Lower lobe of right lung (tissue), 2 donors: ENCODE measurements at places on chromosomes 2 and 18. TPM values are rescaled to one million over a fixed set of nuclear protein-coding genes. Genes with fewer than 3 reads are reported as not detected.

GRCh38 chr2:159202568-159203071, 83.9 kb downstream of the WDSUB1 start:
- H3K36me3 ChIP-seq: peaks cover 39% of the 10 kb centered on the region
- H3K27ac ChIP-seq: peak overlapping the region; percentile 0
- peaks cover 28% of the 10 kb centered on the region for H3K4me1 ChIP-seq
- H3K4me3 ChIP-seq: no peak overlapping the region

DNA sequence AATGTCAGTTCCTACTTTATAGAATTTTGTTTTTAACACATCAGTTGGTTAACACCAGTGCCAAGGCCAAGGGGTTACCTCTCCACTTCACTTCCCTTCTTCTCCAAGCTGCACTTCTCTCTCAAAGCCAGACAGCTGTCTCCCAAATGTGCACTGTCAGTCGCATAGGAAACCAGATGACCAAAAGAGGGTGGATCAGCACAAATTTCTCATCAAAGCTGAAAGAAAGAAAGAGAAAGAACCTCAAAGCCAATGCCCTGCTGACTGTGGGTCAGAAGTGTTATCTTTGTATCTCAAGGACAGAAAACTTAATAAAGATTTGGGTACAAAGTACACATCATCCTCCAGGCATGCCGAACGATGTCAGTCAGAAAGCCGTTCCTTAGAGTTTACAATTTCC, 32.2 kb downstream of the SPATS2L start:
- DNase-seq: no peak
- H3K4me1 ChIP-seq: peaks cover 38% of the 10 kb centered on the region
- H3K27ac ChIP-seq: peak overlapping the region; percentile 6

DNA sequence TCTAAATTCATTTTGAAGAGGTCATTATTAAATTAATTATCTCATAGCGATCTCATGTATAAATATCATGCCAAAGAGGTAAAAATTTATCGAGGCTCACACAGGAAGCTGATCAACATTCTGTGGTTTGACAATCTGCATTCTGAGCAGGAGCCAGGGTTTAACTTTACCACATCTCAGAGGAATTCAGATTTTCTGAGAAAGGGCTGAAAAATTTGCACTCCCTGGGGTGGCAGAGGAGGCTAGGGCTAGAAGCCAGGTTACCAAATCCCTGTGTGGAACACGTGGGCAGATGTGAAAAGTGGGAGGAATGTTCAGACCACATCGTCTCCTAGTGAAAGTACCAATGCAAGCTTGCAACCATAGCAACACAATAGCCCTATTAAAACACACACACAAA, 63.5 kb upstream of the CTLA4 start:
- H3K4me1 ChIP-seq: peaks cover 15% of the 10 kb centered on the region
- no peaks in the 10 kb centered on the region for H3K27me3 ChIP-seq
- peak overlapping the region; percentile 26 for H3K27ac ChIP-seq
- no peak for DNase-seq
- H3K4me3 ChIP-seq: no peak overlapping the region

Gene CLEC4F
- total RNA-seq: 0.71 TPM

Gene LRP2
- total RNA-seq: 47.8 TPM

DNA sequence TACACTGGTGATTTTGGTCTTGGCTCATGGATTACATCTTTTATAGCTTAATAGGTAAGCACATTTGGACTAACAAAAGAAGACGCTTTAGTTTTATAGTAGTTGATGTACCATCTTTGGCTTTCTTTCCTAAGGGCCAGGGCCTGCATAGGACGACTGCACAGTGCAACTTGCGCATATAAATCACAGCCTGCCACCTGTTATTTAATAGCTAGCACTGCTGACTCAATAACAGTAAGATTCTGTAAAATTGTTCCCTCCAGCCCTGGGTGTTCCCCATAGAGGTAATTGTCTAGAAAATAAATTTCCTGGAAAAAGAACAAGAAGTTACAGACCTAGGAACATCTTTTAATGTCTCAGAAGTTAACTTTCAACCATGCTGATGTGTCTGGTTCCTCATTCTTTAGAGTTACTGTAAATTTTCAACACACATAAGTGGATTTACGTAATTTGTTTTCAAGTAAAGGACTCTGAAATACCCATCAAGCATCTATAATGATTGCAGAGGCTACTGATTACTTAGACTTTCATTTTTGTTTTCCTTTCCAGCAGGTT, 594.2 kb upstream of the NXPH2 start:
- no peaks in the 10 kb centered on the region for H3K27me3 ChIP-seq
- DNase-seq: no peak
- H3K4me1 ChIP-seq: no peaks in the 10 kb centered on the region
- no peak overlapping the region for H3K4me3 ChIP-seq
- H3K27ac ChIP-seq: no peak overlapping the region

- H3K36me3 ChIP-seq: no peaks in the 10 kb centered on the region
- no peak overlapping the region for H3K27ac ChIP-seq
- no peaks in the 10 kb centered on the region for H3K4me1 ChIP-seq
- no peak overlapping the region for H3K4me3 ChIP-seq
Measured at GRCh38 chr2:216873573-216873972, 13.7 kb upstream of the TNP1 start.

Gene ASXL3
- total RNA-seq: 1.4 TPM

GRCh38 chr2:199739413-199740110, 111.4 kb downstream of the FTCDNL1 start:
- H3K27ac ChIP-seq: no peak overlapping the region
- no peaks in the 10 kb centered on the region for H3K27me3 ChIP-seq
- H3K4me3 ChIP-seq: no peak overlapping the region
- no peaks in the 10 kb centered on the region for H3K36me3 ChIP-seq
- H3K4me1 ChIP-seq: peaks cover 21% of the 10 kb centered on the region
- DNase-seq: peak; percentile 81

GRCh38 chr2:202052235-202052634, 18.6 kb downstream of the FZD7 start:
- H3K4me1 ChIP-seq: no peaks in the 10 kb centered on the region
- H3K36me3 ChIP-seq: no peaks in the 10 kb centered on the region
- no peak overlapping the region for H3K27ac ChIP-seq
- no peaks in the 10 kb centered on the region for H3K27me3 ChIP-seq
- no peak for DNase-seq

DNA sequence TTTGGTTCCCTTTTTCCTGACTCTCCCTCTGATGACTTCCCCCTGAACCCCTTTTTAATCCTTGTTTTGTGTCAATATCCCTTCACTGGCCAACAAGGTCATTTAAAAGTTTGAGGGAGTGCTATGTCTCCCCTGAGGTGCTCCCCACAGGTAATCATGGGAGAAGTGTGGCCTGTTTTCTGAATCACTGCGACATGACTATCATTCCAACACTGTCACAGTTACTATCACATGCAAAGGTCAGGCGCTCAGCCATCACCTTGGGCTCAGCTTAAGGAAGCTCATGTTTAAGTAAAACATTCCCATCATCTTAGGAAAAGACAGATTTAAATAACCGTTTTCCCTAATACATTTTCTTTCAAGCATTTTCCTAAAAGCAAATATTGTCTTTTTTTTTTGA, 20.9 kb upstream of the ACAA2 start:
- no peak for DNase-seq
- no peaks in the 10 kb centered on the region for H3K4me1 ChIP-seq
- no peak overlapping the region for H3K4me3 ChIP-seq
- H3K27ac ChIP-seq: no peak overlapping the region
- H3K27me3 ChIP-seq: no peaks in the 10 kb centered on the region

Gene TUBA3D
- not detected for total RNA-seq

DNA sequence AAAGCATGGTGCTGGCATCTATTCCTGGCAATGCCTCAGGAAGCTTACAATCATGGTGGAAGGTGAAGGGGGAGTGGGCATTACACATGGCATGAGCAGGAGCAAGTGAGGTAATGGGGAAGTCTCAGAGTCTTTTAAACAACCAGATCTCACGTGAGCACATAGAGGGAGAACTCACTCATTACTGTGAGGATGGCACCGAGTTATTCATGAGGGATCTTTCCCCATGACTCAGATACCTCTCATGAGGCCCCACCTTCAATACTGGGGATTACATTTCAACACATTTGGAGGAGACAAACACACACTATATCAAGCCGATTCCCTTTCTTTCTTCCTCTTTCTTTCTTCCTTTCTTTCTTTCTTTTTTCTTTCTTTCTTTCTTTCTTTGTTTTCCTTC, 47.9 kb upstream of the FANCL start:
- DNase-seq: no peak
- no peak overlapping the region for H3K4me3 ChIP-seq
- no peaks in the 10 kb centered on the region for H3K27me3 ChIP-seq
- no peaks in the 10 kb centered on the region for H3K4me1 ChIP-seq
- H3K36me3 ChIP-seq: no peaks in the 10 kb centered on the region

DNA sequence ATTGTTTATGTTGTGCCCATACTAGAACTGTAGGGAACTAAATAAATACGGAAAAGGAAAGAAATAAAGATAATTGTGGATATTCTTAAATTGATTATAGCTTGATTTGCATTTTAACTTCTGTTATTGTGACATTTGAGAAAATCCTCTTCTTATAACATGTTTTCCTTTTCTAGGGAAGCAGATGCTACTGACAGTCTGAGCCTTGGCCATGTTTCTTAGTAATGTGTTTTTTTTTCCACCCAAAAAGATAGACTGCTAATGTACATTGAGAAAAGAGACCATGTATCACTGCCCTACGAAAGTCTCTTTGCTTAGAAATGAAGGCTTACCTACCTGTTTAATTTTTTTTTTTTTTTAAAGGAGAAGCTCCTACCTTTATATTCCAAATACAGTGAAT, 22.2 kb downstream of the ITGAV start:
- no peak overlapping the region for H3K4me3 ChIP-seq
- no peaks in the 10 kb centered on the region for H3K27me3 ChIP-seq
- H3K36me3 ChIP-seq: no peaks in the 10 kb centered on the region
- DNase-seq: no peak
- peaks cover 11% of the 10 kb centered on the region for H3K4me1 ChIP-seq

DNA sequence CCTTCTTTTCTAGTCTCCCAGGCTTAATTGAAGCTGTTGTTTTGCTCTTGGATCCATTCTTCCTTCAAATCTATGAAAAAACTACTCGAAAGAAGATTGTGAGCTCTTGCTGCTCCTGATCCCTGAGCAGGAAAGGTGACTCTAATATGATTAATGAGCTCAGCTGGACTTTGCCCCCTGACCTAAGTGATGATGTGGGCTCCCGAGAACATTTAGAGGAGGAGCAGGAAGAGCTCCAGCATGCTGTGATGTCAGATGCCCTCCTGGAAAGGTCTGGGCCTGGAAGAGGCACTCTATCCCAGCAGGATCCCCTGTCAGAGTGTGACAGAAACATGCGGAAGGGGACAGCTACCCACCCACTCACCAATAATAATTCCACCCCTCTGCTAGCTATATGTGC, 117.9 kb upstream of the PELI1 start:
- H3K36me3 ChIP-seq: no peaks in the 10 kb centered on the region
- peaks cover 21% of the 10 kb centered on the region for H3K4me1 ChIP-seq
- no peaks in the 10 kb centered on the region for H3K27me3 ChIP-seq
- no peak overlapping the region for H3K27ac ChIP-seq
- no peak overlapping the region for H3K4me3 ChIP-seq

- no peaks in the 10 kb centered on the region for H3K27me3 ChIP-seq
- no peak overlapping the region for H3K27ac ChIP-seq
- H3K4me1 ChIP-seq: no peaks in the 10 kb centered on the region
- H3K4me3 ChIP-seq: no peak overlapping the region
- no peaks in the 10 kb centered on the region for H3K36me3 ChIP-seq
Measured at GRCh38 chr2:189499137-189499536, 57.9 kb downstream of the WDR75 start.

GRCh38 chr2:30306522-30306921, 75.2 kb downstream of the LBH start:
- no peak overlapping the region for H3K27ac ChIP-seq
- H3K4me3 ChIP-seq: no peak overlapping the region
- no peak for DNase-seq
- no peaks in the 10 kb centered on the region for H3K27me3 ChIP-seq
- no peaks in the 10 kb centered on the region for H3K36me3 ChIP-seq
